NCI-H1092 treated with DMSO at 0.1 percent for 48 hours (cell line): ENCODE measurements at places on chromosomes 5 and 9.

- DNase-seq: no peak
Measured at GRCh38 chr5:159975462-159976019, 33.4 kb upstream of the TTC1 start.

- DNase-seq: no peak
Measured at GRCh38 chr9:85892401-85892800, 48.5 kb upstream of the NAA35 start.

DNA sequence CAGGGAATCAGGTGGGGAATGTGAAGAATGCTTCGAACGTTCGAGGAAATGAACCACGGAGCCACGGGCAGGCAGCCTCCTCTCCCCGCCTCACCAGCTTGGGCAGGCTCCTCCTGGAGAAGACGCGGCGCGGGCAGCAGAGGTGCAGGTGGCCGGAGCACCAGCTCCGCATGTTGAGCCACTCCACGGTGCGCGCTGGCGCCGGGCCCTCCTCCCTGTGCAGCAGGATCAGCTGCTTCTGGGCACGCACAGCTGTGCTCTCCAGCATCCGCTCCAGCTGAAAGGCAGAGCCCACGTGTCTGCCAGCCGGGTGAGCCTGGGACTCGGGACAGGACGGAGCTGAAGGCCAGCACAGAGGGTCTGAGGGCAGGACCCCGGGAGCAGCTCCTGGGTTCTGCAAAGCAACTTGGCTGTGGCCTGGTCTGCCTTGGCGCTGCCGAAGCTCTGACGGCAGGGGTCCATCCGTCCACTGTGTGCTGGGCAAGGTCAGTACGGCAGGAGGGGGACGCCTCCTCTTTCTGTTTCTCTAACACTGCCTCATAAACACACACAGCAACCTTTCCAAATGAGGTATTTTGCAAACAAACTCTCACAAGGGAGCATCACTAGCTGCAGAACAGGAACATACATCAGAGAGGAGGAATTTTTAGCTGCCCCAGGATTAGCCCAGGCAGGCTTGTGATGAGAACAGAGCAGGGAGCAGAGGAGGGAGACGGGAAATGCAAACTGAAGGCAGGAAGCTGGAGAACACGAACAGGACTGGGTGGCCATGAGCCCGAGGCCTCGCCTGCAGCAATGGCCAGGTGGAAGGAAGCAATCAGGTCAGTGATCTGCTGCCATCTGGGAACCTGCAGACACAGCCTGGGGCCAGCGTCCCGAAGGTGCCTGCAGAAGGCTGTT, 20.1 kb upstream of the NSMF start:
- peak; percentile 46 for DNase-seq

GRCh38 chr5:40674661-40675235, 5.0 kb upstream of the PTGER4 start:
- no peak for DNase-seq

GRCh38 chr5:171965745-171966144, 40.7 kb downstream of the FBXW11 start:
- no peak for DNase-seq

DNA sequence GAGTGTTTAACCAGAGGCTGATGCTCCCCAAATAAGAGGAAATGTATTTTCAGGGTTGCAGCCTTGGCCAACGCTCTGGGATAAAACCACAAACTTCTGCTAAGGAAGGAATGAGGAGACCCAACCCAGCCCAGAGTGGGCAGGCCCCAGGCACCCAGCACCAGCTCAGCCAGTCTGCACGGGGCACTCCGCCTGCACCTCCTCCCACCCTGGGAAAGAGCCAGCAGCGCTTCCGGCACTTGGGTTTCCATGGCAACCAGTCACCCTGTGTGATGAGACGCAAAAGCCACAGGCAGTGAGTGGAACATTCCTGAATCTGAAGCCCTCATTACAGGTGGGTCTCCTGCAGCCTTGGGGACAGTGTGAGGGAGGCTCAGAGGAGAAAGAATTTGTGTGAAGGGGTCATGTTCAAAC, 85.2 kb upstream of the ZBTB43 start:
- peak; percentile 30 for DNase-seq

- DNase-seq: no peak
Measured at GRCh38 chr5:57504357-57504756, 21.7 kb upstream of the ACTBL2 start.

DNA sequence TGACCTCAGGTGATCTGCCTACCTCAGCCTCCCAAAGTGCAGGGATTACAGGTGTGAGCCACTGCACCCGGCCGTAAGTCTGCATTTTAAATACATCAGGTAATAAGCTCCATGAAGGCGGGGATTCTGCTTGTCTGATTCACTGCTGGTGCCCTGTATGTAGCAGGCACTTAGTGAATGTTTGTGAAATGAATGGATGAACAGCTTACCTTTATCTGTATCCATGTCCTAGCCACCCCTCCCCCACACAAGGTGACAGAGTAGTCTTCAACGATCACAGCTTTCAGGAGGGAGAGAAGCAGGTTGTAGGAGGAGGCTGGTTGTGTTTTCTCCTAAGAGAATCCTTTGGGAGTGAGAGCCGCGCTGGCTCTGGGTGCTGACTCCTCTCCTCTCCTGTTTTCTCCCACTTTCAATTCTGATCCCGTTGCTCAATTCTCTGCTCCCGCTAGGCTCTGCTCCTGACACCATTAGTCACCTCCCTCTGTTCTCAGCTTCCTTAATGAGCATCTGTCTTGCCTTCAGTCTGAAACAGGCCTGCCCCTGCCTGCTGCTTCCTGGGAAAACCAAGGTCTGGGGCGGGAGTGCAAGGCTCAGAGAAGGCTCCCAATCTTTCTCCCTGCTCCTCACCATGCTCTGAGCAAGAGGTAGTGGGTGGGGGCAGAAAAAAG, 88.8 kb upstream of the CTNNA1 start:
- no peak for DNase-seq

- no peak for DNase-seq
Measured at GRCh38 chr9:123131993-123132392, 98.5 kb downstream of the GPR21 start.

DNA sequence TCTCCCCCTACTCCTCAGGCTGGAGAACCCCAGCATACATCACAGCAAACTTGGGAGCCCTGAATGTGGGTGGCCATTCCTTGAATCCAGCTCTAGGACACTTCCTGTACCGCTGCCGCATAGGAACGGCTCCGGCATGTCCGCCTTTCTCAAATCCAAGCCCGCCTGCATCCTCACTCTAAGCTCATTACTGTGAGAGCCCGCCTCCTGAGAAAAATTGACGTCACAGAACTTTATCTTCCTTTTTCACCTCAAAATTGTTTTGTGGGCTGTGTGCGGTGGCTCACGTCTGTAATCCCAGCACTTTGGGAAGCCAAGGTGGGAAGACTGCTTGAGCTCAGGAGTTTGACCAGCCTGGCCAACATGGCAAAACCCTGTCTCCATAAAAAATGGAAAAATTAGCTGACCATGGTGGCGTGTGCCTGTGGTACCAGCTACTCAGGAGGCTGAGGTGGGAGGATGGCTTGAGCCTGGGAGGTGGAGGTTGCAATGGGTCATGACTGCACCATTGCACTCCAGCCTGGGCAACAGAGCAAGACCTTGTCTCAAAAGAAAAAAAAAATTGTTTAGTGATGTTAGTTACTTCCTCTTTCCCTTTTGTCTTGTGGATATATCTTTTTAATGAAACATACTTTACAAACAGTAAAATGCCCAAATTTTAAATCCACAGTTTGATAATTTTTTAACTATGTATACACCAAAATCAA, 22.8 kb downstream of the RNF44 start:
- DNase-seq: no peak
